ENCODE measurements at places on chromosomes 1 and 21.

DNA sequence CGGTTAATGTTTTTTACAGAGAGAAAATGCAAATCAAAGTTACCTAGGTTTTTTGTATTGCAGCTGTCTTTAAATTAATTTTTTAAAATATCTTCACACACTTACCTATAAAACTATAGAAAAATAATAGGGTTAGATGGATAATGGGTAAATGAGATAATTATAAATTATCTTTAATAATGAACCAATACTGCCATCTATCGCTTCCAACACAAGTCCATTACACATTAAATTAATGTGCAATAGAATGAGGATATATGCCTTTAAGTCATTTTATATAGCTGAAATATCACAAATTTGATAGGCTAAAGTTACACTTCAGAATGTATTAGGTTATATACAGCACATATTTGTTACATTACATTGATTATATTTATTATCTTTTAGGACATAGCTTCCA is 2212.8 kb downstream of the MRPL39 start:
- DNase-seq, result no peak

DNA sequence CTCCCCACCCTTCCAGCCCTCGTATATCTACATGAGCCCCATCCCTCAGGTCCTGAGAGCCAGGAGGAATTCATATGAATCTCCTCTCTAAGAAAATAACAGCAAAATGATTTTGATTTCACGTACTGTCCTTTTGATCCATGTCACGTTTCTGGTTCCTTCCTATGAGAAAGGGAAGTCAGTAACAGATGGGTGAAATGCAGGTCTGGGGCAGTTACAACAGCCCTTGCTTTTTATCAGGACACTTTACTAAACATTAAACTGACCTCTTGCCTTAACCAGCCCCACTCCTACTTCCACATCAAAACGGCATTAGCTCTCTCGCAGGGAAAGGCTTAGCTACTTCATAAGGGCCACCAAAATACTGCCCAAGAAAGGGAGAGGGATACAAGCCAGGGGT is 59.0 kb downstream of the SPATA46 start:
- no peak for DNase-seq

DNA sequence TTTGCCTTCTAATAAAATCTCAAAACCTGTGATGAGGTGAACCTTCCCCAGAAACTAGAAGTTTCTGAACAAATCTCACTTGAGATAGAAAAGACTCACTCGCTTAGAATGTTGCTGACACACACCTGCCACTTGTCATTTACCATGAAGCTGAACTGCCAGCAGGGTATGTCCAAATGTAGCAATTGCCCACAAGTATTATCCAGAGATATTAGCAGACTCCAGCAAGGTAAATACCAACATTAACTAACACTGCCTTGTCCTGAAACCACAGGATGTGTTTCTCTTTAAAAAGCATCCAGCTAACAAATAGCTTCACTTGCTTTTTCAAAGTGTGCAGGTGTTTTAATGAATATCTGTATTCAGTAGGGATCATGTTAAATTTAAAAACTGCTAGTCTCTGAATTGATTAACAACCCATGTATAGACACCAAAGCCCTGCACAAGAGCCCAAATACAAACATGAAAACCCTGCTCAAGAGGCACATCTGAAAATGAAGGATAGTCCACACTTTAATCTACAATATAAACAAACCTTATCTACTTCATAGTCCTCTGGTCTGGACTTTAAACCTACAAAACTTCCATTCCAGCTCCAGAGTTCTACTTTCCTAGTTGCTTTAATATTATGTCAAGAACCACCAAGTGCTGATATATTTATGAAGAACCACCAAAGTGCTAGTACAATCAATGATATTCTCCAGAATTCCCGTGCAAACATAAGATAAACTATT is 19.3 kb downstream of the KRTAP8-1 start:
- DNase-seq, result no peak

DNA sequence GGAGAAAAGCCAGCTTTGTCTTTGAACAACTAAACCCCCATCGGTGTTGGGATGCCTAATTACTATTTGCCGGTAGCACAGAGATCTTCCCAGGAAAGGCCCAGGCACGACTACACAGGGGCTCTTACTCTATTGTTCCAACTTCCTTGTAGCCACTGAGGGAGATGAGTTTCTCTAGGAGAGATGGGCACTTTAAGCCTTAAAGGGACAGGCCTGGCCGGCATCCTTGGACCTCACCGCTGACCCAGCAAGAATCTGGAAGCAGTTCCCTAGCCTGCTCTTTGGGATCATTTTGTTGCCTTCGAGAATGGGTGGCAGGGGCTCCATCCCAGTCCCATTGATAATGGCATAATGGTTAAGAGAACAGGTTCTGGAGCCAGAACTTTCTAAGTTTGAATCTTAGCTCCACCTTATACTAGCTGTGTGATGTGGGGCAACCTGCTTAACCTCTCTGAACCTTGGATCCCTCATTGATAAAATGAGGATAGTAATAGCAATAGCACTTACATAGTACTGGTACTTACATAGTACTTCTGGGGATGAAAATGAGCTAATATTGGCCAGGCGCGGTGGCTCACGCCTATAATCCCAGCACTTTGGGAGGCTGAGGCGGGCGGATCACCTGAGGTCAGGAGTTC is 239.1 kb upstream of the TMEM51 start:
- DNase-seq, result no peak

DNA sequence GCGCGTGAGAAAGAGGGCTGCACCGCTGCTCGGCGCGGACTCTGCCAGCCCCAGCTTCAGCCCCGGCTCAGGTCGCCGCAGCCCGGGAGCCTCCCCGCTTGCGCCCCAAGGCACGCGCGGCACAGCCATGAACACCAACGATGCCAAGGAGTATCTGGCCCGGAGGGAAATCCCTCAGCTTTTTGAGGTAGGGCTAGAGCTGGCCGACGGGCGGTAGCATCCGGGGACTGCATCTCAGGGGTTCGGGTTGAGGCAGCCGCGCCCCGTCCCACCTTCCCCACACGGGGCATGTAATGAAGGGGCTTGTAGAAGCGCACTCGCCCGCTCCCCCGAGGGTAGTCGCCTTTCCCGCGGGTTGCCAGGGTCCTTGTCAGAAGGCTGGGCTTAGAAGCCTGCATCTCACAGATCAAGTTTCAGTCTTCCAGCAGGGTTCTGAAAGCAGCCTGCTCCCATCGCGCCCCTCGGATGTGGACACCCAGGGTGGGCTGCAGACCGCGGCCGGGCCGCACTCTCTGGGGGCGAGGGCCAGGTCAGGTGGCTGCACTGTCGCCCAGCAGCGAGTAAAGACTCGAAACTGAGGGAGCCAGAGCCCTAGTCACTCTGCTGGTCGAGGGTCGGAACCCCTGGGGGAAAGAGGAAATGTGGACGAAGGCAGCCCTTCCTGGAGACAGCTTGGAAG is 507 bp downstream of the AK5 start:
- peak; percentile 38 for DNase-seq

- DNase-seq, result no peak
These were observed 196.3 kb upstream of the FOXD3 start for GRCh38 chr1:63126104-63126503.

- DNase-seq, result no peak
These were observed 31.4 kb upstream of the BCL9 start for GRCh38 chr1:147509786-147510395.

All from posterior cingulate gyrus (tissue), 11 donors.